ENCODE measurements at places on chromosomes 4 and X. TPM values are rescaled to one million over a fixed set of nuclear protein-coding genes. Genes with fewer than 3 reads are reported as not detected.

GRCh38 chr4:14096396-14096965 is 469.0 kb upstream of the BOD1L1 start:
- no peak overlapping the region for H3K27ac ChIP-seq
- no peaks in the 10 kb centered on the region for H3K36me3 ChIP-seq
- H3K27me3 ChIP-seq, result no peaks in the 10 kb centered on the region
- H3K4me1 ChIP-seq, result no peaks in the 10 kb centered on the region
- no peak for DNase-seq
- no peak overlapping the region for H3K4me3 ChIP-seq

The POU3F4 gene
- polyA plus RNA-seq, result 0.06 TPM

- H3K4me3 ChIP-seq, result peak overlapping the region; percentile 61
- no peak for DNase-seq
- no peaks in the 10 kb centered on the region for H3K36me3 ChIP-seq
- H3K4me1 ChIP-seq, result peaks cover 2% of the 10 kb centered on the region
- H3K27ac ChIP-seq, result peak overlapping the region; percentile 87
These were observed 2.0 kb downstream of the BCOR start for GRCh38 chrX:40095583-40096394.

The P2RY8 gene
- polyA plus RNA-seq, result 0.55 TPM

The ATP2B3 gene
- 0.10 TPM for polyA plus RNA-seq

DNA sequence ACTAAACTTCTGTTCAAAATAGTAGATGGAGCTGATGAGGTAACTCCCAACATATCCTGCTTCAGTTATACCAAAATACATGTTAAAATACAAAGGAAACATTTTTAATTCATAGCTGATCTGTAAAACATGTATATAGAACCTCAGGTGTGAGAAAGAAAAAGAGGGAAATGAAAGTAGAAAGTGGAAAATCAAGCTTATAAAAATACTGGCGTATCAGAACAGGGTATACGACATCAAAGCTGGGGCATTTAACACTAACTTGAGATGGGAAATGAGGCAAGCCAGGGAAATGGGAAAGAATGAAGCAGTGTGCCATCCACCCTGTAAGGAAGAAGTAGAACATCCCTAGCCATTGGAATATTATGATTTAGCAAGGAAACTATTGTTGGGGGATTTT is 767.5 kb downstream of the DMD start:
- no peak for DNase-seq
- H3K27me3 ChIP-seq, result peaks cover 2% of the 10 kb centered on the region
- no peaks in the 10 kb centered on the region for H3K36me3 ChIP-seq

The P2RY4 gene
- 0.40 TPM for polyA plus RNA-seq

GRCh38 chrX:129833153-129833990 is 10.3 kb downstream of the ZDHHC9 start:
- no peak for DNase-seq
- H3K27ac ChIP-seq, result no peak overlapping the region
- no peaks in the 10 kb centered on the region for H3K4me1 ChIP-seq
- H3K27me3 ChIP-seq, result no peaks in the 10 kb centered on the region
- H3K4me3 ChIP-seq, result no peak overlapping the region

GRCh38 chr4:54063737-54064316 is 578 bp downstream of the CHIC2 start:
- no peak for DNase-seq
- no peaks in the 10 kb centered on the region for H3K36me3 ChIP-seq
- H3K4me3 ChIP-seq, result peak overlapping the region; percentile 85

The RHOXF2 gene
- polyA plus RNA-seq, result not detected

The GLRA3 gene
- not detected for polyA plus RNA-seq

The DCAF12L2 gene
- polyA plus RNA-seq, result 0.21 TPM

GRCh38 chr4:152103181-152103901 is 342.5 kb upstream of the GATB start:
- no peak overlapping the region for H3K4me3 ChIP-seq
- H3K4me1 ChIP-seq, result peaks cover 3% of the 10 kb centered on the region
- H3K27ac ChIP-seq, result no peak overlapping the region
- no peaks in the 10 kb centered on the region for H3K36me3 ChIP-seq

DNA sequence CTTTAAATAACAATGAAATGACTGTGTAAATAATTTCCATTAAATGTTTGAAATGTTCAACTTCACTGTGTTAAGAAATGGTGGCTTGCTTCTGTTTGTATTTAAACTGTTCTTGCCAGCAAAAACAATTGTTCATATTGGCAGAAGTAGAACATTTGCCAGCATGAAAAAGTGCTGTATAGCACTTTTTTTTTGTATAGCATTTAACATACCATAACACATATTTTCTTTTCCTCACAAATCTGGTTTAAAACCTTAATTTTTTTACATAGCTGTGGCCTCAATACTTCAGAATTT is 94.1 kb downstream of the COX18 start:
- H3K36me3 ChIP-seq, result no peaks in the 10 kb centered on the region
- H3K4me3 ChIP-seq, result no peak overlapping the region
- no peaks in the 10 kb centered on the region for H3K27me3 ChIP-seq

GRCh38 chrX:102658556-102658955 is 7.3 kb downstream of the GPRASP1 start:
- no peaks in the 10 kb centered on the region for H3K4me1 ChIP-seq
- no peaks in the 10 kb centered on the region for H3K36me3 ChIP-seq
- H3K4me3 ChIP-seq, result no peak overlapping the region
- H3K27ac ChIP-seq, result no peak overlapping the region

The TMPRSS11D gene
- 0.48 TPM for polyA plus RNA-seq

- no peak overlapping the region for H3K4me3 ChIP-seq
- H3K4me1 ChIP-seq, result peaks cover 33% of the 10 kb centered on the region
- no peak for DNase-seq
- H3K36me3 ChIP-seq, result no peaks in the 10 kb centered on the region
- peak overlapping the region; percentile 29 for H3K27ac ChIP-seq
These were observed 230.6 kb downstream of the PTTG2 start for GRCh38 chr4:38190717-38191178.

DNA sequence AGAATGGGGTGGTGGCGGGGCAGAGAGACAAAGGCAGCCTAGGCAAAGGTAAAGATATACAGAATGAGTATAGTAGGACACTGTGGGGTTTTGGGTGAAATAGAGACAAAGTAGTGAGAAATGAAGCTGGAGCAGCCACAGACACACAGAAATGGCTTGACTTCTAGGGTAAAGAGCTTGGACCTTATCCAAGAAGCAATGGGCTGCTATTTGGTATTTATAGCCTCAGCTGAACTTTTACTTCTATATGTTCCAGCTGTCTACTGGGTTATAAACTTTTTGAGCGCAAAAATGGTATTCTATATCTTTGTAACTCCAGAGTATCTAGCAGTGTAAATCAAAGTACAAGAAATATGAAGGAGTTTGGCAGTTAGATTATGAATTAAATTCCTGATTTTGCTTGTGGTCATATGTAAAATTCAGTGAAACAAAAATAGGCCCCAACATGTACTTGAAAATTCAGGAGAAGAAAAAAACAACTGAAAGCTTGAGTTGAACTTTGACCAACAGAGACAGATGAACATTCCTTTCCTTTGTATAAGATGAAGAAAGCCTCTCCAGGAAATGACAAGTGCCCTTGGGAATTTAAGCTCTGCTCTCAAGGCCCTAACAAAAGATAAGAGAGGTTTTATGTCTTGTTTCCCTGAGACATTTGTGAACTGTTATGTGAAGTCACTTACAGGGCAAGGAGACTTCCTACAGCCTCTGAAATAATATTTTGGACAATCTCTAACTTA is 354.1 kb downstream of the CHIC1 start:
- DNase-seq, result no peak
- no peaks in the 10 kb centered on the region for H3K36me3 ChIP-seq
- H3K27me3 ChIP-seq, result no peaks in the 10 kb centered on the region
- H3K4me3 ChIP-seq, result no peak overlapping the region

DNA sequence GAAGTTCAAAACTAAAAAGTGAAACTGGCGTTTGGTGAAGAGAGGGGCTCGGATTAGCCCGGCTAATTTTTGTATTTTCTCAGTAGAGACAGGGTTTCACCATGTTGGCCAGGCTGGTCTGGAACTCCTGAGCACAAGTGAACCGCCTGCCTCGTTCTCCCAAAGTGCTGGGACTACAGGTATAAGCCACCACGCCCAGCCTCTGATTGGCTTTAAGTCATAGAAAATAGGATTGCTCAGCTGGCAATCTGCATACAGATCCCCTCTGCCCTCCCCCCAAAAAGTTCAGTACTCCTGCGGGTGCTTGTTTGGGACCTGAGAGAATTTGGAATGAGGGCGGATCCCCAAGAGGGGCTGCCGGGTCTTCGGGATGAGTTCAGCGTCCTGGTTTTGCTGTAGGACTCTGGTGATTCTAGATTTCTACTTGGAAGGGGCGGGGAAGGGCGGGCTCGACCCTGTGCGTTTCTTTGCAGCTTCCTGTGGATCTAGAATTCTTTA is 537 bp upstream of the PRKX start:
- H3K4me3 ChIP-seq, result peak overlapping the region; percentile 66
- H3K36me3 ChIP-seq, result no peaks in the 10 kb centered on the region
- no peak for DNase-seq
- peak overlapping the region; percentile 73 for H3K27ac ChIP-seq
- no peaks in the 10 kb centered on the region for H3K4me1 ChIP-seq
- no peaks in the 10 kb centered on the region for H3K27me3 ChIP-seq

- no peak overlapping the region for H3K27ac ChIP-seq
- H3K27me3 ChIP-seq, result no peaks in the 10 kb centered on the region
- no peak overlapping the region for H3K4me3 ChIP-seq
- H3K36me3 ChIP-seq, result no peaks in the 10 kb centered on the region
- H3K4me1 ChIP-seq, result no peaks in the 10 kb centered on the region
- no peak for DNase-seq
These were observed 28.4 kb downstream of the GAGE1 start for GRCh38 chrX:49627086-49627777.

DNA sequence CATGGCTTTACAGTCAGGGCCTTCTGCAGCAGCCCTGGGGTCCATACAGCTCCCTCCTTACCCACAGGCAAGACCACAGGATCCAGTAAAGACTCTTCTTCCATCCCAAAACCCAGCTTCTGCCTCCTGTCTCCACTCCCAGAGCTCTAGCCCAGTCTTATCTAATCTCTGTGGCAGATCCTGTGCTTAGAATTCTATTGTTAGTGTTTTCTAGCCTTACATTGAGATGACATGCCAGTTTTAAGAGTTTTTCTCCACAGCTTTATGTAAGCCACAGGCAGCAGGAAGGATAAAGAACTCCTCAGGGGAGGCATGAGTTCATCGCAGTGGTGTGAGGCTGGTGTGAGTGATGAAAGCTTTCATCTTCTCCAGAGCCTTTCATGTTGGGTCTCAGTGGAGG is 129.1 kb downstream of the RCHY1 start:
- no peak for DNase-seq
- no peak overlapping the region for H3K4me3 ChIP-seq
- H3K4me1 ChIP-seq, result no peaks in the 10 kb centered on the region
